Colonic mucosa (tissue), 4 donors: ENCODE measurements at places on chromosomes 11 and 22. TPM values are rescaled to one million over a fixed set of nuclear protein-coding genes. Genes with fewer than 3 reads are reported as not detected.
A peak's percentile ranks its signal among the peaks of the same experiment; 100 is the strongest.

GRCh38 chr22:27512283-27512761 is 289.2 kb downstream of the MN1 start:
- peak; percentile 39 for DNase-seq

GRCh38 chr11:61141601-61142028 is 19.6 kb downstream of the VPS37C start:
- DNase-seq, result peak; percentile 96

DNA sequence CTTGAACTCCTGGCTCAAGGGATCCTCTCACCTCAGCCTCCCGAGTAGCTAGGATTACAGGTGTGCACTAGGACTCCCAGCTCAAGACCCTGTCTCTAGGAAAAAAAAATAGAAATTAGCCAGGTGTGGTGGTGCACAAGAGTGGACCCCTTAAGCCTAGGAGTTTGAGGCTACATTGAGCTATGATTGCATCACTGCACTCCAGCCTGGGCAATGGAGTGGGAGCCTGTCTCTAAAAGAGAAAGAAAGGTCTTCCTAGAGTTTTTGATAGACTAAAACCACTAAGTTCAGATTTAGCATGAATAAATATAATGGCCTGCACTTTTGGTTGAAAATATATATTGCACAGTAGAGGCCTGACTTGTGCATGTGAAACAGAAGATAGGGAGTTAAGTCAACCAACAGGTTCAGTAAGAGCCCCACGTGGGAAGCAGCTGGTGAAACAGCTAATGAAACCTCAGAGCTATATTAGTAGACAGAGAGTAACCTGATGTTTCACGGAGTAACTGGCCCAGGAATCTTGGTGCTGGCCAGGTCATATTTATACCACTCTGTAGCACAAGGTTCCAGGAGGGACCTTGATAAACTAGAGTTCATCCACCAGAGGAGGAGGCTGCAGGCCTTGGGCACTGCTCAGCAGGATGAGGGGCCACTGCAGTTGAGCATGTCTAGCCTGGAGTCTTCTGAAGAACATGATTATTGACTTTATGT is 4.6 kb upstream of the MICAL3 start:
- DNase-seq, result no peak

DNA sequence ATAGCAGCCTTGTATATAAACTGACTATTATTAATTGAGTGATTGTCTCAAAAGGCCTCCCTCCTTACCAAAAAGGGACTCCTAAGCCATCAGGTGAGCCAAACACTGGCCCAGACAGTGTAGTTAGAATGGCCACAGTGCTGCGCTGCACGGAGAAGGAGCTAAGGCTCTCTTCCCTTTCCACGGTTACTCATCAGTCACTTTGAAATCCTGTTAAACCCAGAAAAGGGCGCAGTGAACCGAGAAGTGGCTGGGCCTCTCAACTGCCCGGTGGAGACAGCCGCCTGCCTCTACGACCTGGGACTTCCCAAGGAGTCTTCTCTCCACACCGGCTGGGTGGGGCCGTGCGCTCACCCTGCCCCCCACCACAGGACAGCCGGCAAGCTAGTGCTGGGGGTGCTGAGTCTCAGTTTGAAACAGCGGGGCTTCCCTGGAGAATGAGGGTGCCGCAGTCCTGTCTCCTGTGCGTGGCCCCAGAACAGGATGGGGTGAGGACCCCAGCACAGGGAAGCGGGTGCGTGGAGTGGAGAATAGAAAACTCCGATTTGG is 1.3 kb downstream of the MYH9 start:
- peak; percentile 71 for DNase-seq

- DNase-seq, result no peak
Measured at GRCh38 chr11:83480251-83480650, 194.1 kb upstream of the CCDC90B start.

DNA sequence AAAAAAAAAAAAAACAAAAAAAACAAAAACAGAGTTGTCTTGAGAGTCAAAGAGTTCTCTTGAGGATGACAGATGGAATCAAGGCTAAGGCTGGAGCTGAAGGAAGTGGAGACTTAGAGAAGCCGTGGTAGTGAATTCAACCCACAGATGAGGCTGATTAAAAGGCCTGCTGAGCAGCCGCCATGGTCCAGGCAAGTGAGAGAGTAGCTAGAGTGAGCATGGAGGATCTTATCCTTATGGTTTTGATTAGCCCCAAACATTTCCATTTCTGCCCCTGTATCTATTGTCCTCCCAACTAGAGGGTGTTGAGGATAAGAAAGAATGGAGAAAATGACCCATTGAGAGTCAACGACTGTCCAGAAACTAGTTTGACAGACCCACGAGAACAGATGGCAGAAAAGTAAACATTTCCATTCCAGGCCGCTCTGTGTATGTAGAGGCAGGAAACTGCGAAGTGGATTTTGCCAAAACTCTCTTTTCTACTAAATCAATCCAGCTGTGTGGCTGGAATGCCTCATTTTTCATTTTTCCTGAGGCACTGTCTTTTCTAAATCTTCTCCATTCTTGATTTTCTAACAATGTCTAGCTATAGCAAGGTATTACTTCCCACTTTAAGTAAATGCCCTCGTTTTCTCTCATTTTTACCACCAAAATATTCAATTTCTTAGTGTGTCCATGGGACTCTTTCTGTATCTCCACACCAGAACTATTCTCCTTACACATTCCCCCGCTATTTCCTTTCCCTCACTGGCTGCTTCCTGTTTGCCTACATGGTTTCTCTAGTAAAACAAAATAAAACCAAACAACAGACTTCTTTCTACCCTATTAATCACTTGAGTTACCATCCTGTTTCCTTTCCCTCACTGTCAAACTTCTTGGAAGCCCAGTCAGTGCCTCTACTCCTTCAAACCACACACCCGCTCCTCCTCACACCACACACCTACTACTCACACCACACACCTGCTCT is 5.4 kb upstream of the MMP8 start:
- DNase-seq, result no peak

GRCh38 chr11:16805938-16806337 is 67.5 kb downstream of the C11orf58 start:
- DNase-seq, result no peak

GRCh38 chr11:71951741-71952310 is 23.0 kb downstream of the RNF121 start:
- no peak for DNase-seq

DNA sequence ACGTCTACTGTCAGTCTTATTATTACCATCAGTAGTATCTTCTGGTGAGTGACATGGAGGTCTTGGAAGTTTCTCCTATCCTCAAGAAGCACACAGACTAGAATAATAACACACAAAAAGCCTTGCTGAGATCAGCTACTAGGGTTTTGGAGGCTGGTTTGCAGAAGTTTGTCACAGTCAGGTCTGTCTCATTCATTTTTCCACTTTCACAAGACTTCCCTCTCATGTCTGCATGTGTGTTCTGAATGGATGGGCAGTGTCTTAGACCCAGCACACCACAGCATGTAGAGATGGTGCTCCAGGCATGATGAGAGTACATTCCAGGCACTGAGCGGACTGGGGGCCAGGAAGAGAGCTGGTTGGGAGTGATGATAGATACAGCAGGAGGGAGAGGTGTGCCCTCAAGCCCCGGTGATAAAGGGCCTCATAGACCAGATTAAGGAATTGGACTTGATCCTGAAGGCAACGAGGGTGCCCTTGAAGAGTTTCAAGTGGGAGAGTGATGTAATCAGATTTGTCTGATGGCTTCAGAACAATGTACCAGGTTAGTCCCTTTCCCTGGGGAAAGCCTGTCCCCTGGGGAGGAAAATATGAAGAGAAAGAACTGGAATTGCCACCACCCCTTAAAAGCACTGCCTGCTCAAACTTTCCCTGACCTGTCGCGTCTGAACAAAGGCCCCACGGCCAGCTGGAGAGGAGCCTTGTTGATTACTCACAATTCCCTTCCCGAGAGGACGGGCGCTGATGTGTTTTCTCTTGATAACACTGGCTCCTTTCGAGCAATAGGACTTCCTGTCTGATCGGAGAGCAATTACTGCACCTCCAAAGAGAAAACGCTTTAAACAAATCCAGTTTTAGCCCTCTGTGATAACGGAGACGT is 45.1 kb upstream of the LMO2 start:
- peak; percentile 30 for DNase-seq

DNA sequence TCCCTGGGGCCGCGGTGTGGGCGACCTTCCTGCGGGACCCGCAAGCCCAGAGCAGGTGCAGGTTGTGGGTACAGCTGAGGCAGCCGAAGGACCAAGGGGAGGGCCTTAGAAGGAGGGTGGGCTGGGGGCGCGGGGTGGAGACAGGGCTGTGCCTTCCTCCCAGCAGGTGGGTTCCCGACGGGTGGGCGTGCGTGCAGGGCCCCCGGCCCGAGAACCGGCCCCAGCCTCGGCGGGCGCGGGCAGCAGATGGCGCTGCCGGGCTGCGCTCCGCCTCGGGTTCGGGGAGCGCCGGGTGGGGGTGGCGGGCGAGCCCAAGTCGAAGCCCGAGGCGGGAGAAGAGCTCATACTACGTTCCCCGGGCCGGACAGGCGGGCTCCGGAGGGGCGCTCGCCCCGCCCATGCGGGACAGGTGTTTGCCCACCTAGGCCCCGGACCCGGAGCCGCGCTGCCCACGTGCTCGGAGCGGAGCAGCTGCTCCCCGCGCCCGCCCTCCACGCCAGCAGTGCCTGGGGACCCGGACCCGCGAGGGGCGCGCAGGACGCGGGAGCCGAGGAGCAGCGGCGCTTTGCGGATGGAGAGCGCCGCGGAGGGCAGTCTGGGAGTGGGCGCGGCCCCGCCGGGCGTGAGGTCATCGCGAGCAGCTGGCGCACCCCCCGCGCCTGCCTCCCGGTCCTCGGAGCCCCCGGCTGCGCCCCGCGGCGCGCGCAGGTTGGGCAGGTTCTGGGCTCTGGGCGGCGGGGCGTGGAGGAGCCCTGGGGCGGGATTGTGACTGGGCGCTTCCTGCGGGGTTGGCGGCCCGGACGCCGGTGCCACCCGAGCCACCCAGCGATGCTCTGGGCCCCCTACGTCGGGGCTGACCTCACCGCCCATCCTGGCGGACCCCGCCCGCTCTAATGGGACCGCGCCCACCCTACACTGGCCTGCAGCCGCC is 25.3 kb downstream of the DUSP8 start:
- peak; percentile 61 for DNase-seq

- no peak for DNase-seq
Measured at GRCh38 chr11:75103380-75104026, 6.8 kb upstream of the OR2AT4 start.

- no peak for DNase-seq
Measured at GRCh38 chr11:45481026-45481425, 184.4 kb downstream of the CHST1 start.

DNA sequence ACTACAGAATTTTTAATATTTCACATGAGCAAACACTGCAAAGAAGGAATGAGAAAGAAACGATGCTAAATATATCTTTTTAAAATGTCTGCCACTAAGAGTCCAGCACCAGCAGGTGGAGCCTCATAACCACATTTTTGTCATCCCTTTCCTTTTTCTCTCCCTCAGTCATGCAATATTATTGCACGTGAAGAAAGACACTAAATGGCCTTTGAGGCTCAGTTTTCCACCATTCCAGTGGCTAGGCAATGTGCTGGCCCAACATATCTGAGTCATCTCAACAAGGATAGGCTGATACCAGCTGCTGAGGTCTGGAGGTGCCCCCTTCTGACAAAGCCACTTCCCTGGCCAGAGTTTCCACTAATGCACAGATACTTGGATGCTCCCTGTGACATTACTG is 1.8 kb downstream of the ALKBH8 start:
- peak; percentile 35 for DNase-seq

DNA sequence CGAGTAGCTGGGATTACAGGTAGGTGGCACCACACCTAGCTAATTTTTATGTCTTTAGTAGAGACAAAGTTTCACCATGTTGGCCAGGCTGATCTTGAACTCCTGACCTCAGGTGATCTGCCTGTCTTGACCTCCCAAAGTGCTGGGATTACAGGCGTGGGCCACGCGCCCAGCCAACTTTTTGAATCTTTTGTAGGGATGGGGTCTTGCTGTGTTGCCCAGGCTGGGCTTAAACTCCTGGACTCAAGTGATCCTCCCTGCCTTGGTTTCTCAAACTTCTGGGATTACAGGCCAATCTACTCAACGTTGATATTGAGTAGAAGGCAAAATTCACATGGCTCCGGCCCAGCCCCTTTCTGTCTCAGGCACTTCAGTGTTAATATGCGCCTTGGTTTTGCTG is 93.9 kb downstream of the MED15 start:
- DNase-seq, result no peak

- no peak for DNase-seq
Measured at GRCh38 chr11:75924966-75925784, 110.2 kb downstream of the UVRAG start.

- DNase-seq, result no peak
Measured at GRCh38 chr11:132423266-132423665, 1052.9 kb downstream of the NTM start.

DNA sequence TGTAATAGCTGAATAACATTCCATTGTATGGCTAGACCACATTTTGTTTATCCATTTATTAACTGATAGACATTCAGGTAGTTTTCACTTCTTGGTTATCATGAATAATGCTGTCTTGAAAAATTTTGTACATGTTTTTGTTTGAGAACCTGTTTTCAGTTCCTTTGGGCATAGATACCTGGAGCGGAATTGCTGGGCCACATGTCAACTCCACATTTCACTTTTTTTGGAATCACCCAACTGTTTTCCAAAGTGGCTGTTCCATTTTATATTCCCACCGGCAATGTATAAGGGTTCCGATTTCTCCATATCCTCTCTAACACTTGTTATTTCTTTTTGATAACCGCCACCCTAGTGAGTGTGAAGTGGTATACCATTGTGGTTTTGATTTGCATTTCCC is 184.3 kb downstream of the LARGE1 start:
- DNase-seq, result no peak

- no peak for DNase-seq
Measured at GRCh38 chr11:27022659-27023251, 17.9 kb upstream of the BBOX1 start.

DNA sequence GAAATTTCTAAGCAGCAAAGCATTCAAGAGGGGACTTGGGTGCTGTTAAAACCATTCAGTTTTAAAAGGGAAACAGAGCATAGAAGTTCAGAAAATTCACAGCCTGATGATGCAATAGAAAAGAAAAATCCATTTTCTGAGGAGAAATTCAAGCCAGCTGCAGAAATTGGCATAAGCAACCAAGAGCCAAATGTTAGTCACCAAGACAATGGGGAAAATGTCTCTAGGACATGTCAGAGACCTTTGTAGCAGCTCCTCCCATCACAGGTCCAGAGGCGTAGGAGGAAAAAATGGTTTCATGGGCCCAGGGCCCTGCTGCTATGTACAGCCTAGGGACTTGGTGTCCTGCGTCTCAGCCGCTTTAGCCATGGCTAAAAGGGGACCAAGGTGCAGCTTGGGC is 5.5 kb upstream of the IRAG1 start:
- DNase-seq, result no peak

- no peak for DNase-seq
Measured at GRCh38 chr11:62431171-62431901, 12.5 kb downstream of the SCGB1A1 start.

- DNase-seq, result no peak
Measured at GRCh38 chr11:10777806-10778205, 26.8 kb downstream of the CTR9 start.

- no peak for DNase-seq
Measured at GRCh38 chr22:21015466-21016006, 571 bp downstream of the P2RX6 start.

MYO7A gene
- 4.1 TPM for total RNA-seq

IGLL1 gene
- total RNA-seq, result not detected

SPTY2D1 gene
- 22.6 TPM for total RNA-seq

TRPM5 gene
- 1.3 TPM for total RNA-seq

KREMEN1 gene
- total RNA-seq, result 20.7 TPM

SHANK3 gene
- total RNA-seq, result 3.6 TPM
